NCI-H187 (cell line): ENCODE measurements at places on chromosomes 13 and 19.

DNA sequence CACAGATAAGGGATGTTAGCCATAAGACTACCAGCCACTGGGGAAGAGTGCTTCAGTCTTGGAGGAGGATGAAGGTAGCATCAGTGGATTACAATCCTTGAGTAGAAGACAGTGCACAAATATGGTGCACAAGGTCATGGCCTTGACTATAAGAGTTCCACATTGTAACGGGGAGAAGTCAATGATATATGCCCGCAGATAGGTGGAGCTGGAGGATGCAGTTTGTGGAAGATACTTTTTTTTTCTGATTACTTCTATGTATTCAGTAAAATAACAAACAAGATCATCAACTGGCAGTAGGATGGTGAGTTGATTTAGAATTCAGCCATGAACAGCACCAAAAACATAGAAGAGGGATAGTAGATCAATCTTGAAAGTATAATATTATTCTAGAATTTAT, 926.8 kb upstream of the MIR17HG start:
- DNase-seq = no peak

DNA sequence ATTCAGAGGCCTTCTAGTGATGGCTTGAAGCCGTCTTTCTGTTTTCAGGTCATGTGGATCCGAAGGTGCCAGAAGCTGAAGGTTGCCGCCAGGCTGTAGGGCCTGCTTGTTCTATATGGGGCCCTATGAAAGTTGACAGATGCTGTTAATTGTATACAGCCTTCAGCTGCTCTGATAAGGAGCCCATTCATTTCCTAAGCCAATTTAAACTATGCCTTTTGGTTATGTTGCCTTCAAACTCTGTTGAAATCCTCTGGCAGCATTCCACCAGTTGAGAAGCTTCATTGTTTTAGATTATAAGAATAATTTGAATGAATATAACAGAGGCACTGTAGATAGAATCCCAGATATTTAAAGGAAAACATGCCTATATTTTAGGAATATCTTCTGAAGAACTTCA, 34.4 kb downstream of the RAP2A start:
- no peak for DNase-seq

- DNase-seq = no peak
Observed at GRCh38 chr13:64925284-64925683, 2304.9 kb downstream of the PCDH9 start.

GRCh38 chr13:65293530-65294198, 1936.5 kb downstream of the PCDH9 start:
- DNase-seq = no peak

GRCh38 chr19:19493841-19494546, 21.4 kb downstream of the TSSK6 start:
- DNase-seq = no peak
